Fibroblast of lung (primary cell): ENCODE measurements at places on chromosomes 1 and 21. TPM values are rescaled to one million over a fixed set of nuclear protein-coding genes. Genes with fewer than 3 reads are reported as not detected.

GRCh38 chr1:44714532-44714931, 16.4 kb downstream of the RNU5D-1 start:
- no peak overlapping the region for H3K4me3 ChIP-seq
- DNase-seq: no peak
- H3K4me1 ChIP-seq: no peaks in the 10 kb centered on the region
- no peak overlapping the region for H3K27ac ChIP-seq
- H3K27me3 ChIP-seq: no peaks in the 10 kb centered on the region

The LCE1A gene
- total RNA-seq: not detected in 2 replicates

DNA sequence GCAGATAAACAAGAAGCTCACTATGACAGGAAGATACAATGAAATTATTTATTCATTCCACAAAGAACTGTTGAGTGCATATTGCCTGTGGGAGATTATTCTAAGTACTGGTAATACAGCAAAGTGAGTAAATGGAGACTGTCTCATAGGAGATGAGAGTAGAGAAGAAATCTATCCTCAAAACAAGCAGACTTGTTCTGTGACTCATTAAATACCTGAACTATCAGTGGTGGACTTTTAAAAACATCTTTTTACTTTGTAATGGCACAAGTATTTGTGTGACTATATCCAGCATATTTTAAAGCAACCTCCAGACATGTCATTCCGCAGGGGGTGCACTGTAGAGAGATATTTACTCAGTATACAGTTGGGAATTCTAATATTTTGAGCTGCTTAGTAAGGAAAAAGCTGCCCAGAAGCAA, 259.2 kb downstream of the FMN2 start:
- H3K27me3 ChIP-seq: no peaks in the 10 kb centered on the region
- H3K4me1 ChIP-seq: peaks cover 5% of the 10 kb centered on the region
- H3K36me3 ChIP-seq: no peaks in the 10 kb centered on the region
- no peak for DNase-seq
- H3K4me3 ChIP-seq: no peak overlapping the region

GRCh38 chr1:84998642-84999280, 1.8 kb upstream of the MCOLN2 start:
- H3K27me3 ChIP-seq: peaks cover 43% of the 10 kb centered on the region
- H3K36me3 ChIP-seq: no peaks in the 10 kb centered on the region
- H3K4me3 ChIP-seq: peak overlapping the region; percentile 52
- peak; percentile 12 for DNase-seq
- no peak overlapping the region for H3K27ac ChIP-seq
